ENCODE measurements at places on chromosomes 12 and 14. TPM values are rescaled to one million over a fixed set of nuclear protein-coding genes. Genes with fewer than 3 reads are reported as not detected.

GRCh38 chr12:115267891-115268290, 583.9 kb upstream of the TBX3 start:
- no peak for DNase-seq

The FBXO21 gene
- 86.8 TPM for total RNA-seq

- peak; percentile 81 for DNase-seq
These were observed 30.3 kb downstream of the CD9 start for GRCh38 chr12:6230321-6231110.

The GPR135 gene
- 2.1 TPM for total RNA-seq

- peak; percentile 51 for DNase-seq
These were observed 59.0 kb downstream of the CLMN start for GRCh38 chr14:95260537-95261361.

GRCh38 chr12:132238884-132239283, 90.5 kb downstream of the GALNT9 start:
- DNase-seq, result no peak

GRCh38 chr14:86625637-86626036, 1095.7 kb downstream of the FLRT2 start:
- peak; percentile 2 for DNase-seq

- DNase-seq, result no peak
These were observed 203.2 kb upstream of the SSTR1 start for GRCh38 chr14:38004610-38004879.

DNA sequence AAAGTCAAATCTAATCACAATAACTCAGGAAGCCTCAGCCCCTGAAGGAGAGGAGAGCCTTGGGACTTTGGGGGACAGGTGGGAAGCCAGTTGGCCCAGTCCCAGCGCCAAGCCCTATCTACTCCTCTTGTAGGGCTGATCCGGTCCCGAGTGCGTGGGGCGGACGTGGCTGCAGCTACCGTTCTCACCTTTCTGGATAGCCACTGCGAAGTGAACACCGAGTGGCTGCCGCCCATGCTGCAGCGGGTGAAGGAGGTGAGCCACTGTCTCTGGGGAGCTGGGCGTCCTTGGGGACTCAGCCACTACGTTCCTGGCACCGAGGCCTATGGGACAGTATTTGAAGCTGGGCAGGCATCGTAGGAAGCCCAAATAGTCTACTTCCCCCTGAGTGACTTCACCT, 68.4 kb downstream of the GALNT16 start:
- no peak for DNase-seq

DNA sequence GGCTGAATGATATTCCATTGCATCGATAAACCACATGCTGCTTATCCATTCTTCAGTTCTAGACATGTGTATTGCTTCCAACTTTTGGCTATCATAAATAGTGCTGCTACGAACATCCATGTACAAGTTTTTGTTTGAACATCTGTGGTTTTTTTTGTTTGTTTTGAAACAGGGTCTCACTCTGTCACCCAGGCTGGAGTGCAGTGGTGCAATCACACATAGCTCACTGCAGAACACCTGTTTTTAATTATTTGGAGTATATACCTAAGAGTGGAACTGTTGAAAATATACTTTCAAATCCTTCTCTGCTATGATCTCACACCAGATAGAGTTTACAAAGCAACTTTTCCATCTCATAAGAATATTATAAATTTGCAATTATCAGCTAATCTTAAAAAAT, 124.2 kb downstream of the TTC7B start:
- DNase-seq, result no peak

DNA sequence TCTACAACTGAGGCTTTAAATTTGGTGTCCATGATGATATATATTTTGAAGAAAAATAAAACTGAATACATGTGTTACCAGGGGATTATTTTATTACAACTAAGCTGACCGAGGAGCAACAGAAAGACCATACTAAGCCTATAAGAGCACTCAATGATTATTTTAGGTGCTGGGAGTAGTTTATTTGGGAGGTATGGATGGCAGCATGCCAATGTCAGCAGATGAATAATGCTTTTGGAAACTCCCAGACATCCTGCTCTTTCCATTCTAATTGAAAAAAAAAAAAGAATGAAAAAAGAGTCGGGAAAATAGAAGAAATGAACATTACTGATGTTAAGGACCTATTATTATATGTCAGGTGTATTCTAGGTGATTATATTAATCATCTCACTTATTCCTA, 441.2 kb downstream of the BTG1 start:
- peak; percentile 23 for DNase-seq

DNA sequence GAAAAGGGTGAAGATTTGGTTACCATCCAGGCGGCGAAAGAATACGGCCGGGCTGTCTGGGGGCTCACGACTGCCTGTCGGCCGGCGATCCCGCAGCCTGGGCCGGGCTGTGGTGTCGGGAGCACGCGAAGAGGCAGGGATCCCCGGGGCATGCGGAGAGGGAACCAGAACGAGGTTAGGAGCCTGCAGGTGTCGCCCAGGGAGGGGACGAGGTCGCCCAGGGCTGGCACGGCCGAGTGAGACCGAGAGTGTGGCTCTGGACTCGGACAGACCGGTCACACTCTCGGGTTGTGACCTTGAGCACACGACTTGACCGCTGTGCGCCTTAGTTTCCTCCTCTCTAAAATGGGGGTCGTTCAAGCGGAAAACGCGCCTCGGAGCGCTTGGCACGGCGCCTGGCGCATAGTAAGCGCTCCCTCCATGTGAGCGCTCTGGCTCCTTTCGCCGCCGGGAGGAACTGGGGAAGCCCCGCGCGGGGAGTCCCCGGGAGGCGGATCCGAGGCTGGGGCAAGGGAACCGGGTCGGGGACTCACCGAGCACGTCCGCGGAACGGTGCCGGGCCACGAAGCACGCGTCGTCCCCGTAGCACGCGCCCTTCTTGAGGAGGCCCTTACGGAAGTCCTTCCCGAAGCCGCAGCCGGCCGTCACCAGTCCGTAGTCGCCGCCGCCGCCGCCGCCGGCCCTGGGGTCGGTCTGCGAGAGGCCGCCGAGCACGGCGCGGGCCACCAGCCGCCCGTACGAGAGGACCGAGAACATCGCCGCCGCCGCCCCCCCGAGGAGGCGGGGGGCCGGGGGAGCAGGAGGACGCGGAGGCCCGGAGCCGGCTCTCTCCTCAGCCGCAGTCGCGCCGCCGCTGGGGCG, 612 bp downstream of the PPTC7 start:
- peak; percentile 65 for DNase-seq

DNA sequence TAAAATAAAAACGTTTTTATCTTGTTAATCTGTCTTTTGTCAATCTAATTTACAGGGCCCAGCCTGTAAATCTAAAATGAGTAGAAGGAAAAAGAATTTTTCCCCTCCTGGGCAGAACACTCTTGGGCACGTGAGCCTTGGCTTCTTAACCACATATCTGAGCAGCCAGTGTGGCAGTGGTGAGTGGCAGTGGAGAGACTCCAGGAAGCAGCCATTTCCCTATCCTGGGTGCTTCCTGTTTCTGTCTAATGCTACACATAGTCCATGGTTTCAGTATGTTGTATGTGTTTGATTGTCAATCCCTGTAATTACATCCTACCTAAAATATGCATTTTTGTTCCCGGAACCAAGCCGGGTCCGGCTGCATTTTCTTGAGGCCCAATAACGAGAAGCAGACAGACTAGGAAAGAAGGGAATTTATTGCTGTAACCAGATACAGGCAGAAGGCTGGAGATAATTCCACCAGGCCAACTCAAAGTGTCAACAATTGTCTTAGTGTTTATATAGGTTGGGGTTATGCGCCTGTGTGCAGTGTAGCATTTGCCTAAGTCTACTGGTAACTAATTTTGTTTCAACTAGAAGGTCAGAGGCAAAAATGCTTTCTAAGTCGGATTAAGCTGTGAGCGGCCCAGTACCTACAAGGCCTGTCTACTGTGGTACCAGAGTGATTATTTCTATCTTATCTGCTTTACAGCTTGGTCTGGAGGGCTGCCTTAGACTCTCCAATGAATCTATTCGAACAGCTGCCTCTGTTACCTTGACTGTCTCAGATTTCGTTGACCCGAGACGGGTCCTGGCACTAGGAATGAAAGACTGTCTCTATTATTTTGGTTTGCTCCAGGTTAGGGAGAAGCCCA, 82.4 kb upstream of the RESF1 start:
- DNase-seq, result peak; percentile 48

DNA sequence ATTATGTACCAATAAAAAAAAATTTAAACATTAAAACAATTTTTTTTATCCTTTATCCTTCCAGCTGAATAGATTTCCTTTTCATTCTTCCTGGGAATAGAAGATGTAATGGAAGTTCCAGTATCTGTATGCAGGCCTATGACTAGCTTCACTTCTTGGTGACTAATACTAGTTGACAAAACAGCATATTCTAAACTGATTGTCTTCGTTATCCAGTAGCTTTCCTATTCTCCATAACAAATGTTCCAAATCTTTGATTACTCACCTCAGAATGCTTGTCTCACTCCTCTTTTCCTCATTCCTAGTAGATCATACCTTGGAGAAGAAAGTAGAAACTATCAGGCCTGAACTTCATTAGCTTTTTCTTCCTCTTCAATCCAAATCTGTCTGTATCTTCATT, 70.7 kb downstream of the PLEKHA5 start:
- no peak for DNase-seq

The ZNF219 gene
- 15.1 TPM for total RNA-seq

The ZC2HC1C gene
- total RNA-seq, result 0.62 TPM

- no peak for DNase-seq
These were observed 157.3 kb downstream of the BCAT1 start for GRCh38 chr12:24791622-24792021.

GRCh38 chr12:7542813-7543212, 39.2 kb upstream of the CD163 start:
- peak; percentile 4 for DNase-seq

- DNase-seq, result no peak
These were observed 13.0 kb upstream of the RIOX1 start for GRCh38 chr14:73477618-73478266.

DNA sequence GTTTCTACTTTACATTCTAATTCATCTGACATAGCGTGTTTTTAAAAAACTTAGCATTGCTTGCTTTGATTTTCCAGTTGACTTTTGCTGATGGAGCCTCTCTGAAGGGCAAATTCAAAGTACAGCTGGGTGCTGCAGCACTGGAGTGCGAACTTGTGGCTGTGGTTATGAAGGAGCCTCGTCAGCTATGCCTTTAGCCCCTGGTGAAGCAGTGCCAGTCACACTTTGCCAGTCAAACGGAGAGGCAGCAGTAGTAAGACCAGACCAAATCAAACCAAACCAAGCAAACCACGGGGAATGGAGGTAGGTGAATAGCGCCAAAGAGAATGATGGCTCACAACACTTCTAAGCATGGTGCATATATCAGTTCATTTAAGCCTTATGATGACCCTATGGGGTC, 15.1 kb upstream of the SLC38A2 start:
- no peak for DNase-seq

DNA sequence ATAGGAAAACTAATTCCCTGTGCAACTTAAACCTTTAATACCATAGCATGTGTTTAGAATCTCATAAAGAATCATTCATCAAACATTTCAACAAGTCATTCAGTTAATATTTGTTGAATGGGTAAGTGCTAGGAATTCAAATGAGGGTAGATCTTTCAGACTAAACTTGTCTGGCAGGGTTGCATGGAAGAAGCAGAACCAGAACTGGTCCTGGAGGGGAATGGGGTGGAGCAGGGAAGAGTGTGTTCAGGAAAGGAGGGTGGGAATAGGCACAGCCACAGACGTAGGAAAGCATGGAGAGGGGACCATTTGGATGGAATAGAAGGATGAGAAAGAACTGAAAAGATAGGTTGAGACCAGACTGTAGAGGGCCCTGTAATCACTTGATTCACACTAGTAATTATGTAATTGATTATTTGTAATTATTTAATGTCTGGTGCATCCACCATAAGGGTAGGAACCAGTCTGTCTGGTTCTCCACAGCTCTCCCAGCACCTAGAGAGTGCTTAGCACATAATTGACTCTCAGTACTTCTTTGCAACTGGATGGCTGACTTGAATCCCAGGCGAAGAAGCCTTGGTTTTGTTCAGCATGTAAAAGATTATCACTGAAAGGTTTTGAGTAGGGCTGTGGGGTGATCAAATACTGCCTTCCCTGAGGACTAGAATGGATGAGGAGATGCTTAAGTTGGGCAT, 3.0 kb upstream of the MAP3K9 start:
- DNase-seq, result no peak

DNA sequence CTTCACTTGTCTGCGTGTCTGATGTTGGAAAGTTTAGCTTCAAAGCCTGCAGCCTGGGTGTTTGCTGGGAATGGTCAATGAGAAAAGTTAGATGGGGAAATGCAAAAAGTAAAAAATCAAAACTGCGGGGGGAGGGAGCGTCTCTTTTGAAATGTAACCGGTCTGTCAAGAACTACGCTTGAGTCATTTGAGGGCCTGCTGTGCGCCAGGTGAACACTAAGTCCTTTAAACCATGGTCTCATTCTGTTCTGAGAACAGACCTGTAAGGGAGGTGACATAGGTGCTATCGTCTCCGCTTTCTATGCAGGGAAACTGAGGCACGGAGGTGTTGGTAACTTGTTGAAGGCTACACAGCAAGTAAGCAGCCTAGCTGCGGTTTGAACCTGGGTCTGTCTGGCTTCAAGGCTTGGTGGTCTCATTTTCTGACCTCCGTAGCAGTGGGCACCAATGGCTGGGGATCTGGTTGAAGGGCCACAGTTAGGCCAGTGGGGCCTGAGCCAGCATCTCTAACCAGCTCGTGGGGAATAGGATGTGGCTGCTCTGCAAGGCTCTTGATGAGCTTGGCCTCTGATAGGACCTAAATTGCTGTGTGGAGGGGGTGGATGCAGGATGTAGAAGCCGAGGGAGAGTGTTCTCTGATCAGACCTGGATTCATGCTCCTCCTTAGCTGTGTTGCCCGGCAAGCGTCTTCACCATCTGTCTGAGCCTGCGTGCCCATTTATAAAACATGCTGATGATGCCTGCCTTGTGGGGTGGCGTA, 41.5 kb downstream of the KCTD10 start:
- DNase-seq, result peak; percentile 22

The ADAMTS20 gene
- 0.21 TPM for total RNA-seq
